ENCODE measurements at places on chromosomes 2 and 18.

DNA sequence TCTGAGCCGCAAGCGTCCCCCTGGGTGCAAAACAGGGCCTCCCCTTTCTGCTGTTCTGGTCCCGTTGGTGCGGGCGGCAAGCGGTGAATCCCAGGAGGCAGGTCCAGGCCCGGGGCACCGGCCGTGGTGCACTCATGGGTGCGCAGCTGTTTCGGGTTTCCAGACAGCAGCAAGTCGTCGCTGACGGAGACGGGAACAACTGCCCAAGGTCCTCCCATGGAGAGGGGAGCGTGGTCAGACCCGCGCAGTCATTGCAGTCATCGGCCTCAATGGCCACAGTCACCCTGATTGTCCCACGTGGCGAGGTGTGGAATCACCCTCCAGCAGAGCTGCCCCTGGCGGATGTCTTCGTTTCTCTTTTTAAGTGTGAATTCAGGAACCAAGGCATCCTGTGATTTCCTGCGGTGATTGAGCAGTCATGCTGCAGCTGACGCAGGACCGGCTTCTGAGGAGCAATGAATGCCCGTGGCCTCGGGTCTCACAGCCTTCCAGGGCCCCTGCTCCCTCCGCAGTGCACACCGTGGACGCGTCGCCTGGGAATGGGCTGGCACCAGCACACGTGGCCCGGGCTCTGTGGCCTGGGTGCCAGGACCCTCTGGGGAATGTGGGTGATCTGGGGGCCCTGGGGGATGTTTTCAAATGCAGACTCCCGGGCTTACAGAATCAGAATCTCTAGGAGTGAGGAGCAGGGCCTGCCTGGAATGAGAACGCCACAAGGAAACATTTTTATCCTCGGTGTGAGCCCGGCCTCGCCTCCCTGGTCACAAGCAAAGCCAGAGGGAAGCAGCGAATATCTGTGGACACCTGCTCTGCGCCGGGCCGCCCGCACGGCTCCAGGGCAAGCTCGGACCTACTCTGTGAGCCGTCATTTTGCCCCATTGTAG lies 244.2 kb upstream of the SALL3 start:
- DNase-seq = no peak

DNA sequence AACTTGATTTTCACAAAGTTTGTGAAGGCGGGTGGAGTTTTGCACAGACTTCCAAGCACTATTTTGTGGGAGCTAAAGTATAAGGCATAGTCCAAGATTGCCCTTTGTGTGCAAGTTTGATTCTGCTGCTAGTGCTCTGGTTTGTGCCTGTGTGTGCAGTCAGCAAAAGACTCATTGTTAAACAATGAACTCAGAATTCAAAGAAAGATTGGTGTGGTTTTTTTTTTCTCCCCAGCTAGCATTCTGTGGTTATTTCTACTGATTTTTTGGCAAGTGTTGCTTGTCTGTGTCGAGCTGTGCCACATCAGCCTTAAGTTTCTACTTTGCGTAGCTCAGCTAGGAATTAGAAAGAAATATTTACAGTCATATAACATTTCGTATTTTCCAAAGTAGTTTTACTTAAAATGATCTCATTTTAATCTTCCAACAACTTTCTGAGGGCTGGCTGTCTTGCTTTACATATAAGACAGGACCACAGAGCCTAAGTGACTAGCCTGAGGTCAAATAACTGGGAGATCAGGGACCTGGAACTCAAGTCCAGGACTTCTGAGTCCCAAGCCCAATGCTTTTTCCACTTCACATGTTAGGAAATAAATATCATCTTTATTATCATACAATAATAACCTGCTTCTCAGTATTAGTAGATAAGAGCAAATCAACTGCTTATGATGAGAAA lies 69.8 kb downstream of the BABAM2 start:
- peak; percentile 95 for DNase-seq

DNA sequence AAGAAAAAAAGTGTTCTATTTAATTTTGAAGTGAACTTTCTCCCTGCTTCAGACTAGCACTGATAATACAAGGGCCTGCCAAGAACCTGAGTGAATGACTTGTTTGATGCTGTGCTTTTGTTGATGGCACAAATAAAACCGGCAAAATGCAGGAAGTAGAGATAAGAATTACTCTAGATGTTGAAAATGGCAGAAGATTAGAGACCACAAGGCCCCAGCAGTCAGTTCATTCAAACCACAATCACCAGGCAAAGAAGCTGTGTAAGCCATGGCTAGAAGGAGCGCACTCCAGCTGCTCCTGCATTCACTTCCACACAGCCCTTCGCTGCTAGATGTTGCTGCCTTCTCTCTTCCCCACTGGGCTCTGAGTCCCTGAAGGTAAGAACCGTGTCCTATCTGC lies 297.1 kb downstream of the AGPS start:
- no peak for DNase-seq

- no peak for DNase-seq
Observed at GRCh38 chr2:187552828-187553681, 1.2 kb downstream of the TFPI start.

- no peak for DNase-seq
Observed at GRCh38 chr2:160701822-160702221, 208.2 kb upstream of the RBMS1 start.

DNA sequence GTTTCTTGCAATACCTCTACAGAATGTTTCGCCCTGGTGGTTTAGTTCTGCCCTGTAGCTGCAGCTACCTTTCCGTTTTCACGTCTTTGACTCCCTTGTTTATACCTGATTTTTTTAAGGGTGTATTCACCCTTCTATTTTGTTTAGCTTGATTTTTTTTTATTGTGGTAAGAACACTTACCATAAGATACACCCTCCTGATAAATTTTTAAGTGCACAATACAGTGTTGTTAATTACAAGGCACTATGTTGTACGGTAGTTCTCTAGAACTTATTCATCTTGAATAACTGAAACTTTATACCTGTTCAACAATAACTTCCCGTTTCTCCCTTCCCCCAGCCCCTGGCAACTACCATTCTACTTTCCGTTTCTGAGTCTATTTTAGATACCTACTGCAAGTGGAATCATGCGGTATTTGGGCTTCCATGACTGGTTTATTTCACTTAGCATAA lies 48.9 kb upstream of the NABP1 start:
- DNase-seq = no peak

DNA sequence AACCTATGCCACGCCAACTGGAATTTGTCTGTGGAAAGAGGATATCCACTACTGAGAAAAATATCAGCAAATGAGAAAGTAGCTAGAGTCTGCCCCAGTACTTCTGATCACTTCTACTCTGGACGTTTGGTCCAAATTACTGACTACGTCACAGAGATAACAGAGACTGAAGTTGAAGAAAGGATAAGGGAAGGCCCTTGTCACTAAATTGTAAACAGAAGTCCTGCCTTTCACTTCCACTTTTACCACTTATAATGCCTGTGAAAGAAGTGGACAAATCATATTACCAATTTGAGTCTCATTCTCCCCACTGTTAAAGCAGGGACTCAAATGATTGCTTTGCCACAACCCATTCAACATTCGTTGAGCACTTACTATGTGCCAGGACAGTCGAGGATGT lies 173.9 kb upstream of the ERBB4 start:
- no peak for DNase-seq

DNA sequence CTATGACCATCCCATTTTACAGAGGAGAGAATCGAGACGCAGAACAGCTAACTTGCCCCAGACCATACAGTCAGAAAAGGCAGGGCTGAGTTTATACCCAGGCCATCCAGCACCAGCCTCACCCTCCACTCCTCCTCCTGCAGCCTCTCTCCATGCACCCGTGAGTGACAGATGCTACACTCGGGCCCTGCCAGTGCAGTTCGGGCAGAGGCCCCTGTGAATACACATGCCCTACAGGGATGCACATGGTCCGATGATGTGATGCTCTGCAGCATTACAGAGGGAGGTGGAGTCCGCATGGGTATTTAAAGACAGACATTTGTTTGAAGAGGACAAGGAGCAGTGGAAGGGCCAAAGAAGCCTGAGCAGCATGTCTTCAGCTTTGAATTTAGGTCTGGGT lies 75.1 kb upstream of the PXDN start:
- DNase-seq = no peak

DNA sequence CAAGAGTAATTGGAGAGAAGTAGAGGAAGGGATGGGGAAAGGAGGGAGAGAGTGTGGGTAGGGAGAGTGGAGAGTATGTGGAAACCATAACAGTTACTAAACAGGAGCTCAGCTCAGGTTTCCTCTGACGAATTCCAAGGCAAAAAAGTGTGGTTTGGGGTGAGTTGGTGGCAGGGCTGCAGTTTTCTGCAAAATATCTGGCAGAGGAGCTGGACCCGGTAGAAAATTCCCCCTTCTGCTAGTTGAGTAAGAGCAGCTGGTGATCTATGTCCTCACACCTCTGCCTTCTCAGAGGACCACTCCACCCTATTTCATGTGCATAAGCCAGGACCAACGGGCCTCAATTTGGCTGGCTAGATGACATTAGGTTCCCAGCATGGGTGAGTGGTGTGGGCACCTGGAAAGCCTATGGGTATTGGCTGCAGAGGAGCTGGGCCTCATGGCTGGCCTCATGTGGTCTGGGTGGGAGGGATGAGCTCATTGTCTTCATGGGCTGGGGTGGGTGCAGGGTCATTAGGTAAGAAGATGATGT lies 13.2 kb downstream of the NRP2 start:
- DNase-seq = peak; percentile 61

GRCh38 chr2:106160786-106161261 lies 33.3 kb downstream of the UXS1 start:
- DNase-seq = no peak
